ENCODE measurements at places on chromosomes 6 and 20.

GRCh38 chr6:41302638-41303037 is 16.2 kb upstream of the TREM1 start:
- no peak for DNase-seq

DNA sequence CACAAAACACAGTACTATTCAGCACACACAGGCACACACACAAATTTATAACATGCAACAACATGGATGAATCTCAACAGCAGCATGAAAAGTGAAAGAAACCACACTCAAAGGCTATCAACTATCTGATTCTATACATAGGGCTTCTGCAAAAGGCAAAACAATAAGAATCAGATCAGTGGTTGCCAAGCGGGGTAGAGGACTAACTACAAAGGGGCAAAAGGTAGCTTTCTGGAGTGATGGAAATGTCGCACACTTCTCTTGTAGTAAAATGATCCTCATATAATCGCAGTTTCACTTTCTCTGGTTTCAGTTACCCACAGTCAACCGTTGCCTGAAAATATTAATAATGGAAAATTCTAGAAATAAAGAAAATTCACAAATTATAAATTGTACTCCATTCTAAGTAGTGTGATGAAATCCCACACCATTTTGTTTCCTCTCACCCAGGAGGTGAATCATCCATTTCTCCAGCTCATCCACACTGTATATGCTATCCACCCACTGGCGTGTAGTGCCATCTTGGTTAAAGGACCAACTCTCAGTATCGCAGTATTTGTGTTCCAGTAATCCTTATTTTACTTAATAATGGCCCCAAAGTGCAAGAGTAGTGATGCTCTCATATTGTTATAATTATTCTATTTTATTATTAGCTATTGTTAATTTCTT is 12.8 kb upstream of the PLN start:
- DNase-seq = no peak

DNA sequence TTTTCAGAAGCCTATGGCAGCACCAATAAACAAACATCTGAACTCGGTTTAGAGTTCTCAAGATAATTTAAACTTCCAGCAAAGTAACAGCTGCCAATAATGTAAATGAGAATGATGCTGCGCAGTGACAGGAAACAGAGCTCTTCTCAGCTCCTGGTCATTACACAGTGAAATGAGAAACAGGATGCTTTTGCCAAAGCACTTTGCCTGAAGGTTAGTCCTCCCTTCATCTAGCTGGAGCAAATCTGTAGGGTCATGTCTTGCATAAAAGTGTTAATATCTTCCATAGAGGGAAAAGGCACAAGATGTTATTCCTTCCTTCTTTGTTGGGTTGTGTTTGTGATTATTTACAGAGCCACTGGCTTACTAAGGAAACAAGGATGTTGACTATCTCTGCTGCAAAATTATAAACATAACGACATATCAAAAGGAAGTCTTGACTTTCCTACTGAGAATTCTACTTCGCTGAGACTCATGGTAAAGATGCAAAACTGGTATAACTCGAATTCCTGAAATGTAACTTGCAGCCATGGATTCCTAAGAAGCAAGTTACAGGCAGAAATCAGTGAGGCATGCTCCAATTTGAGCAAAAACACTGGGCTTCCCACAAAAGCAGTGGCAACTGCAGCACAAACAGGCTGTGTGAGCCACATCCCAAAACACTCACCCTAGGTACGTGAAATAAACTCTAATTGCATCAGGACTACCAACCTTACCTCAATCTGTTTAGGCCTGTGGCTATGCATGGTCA is 102.5 kb upstream of the BEND6 start:
- DNase-seq = no peak

GRCh38 chr6:48068278-48069251 is 42.4 kb downstream of the PTCHD4 start:
- DNase-seq = peak; percentile 74

DNA sequence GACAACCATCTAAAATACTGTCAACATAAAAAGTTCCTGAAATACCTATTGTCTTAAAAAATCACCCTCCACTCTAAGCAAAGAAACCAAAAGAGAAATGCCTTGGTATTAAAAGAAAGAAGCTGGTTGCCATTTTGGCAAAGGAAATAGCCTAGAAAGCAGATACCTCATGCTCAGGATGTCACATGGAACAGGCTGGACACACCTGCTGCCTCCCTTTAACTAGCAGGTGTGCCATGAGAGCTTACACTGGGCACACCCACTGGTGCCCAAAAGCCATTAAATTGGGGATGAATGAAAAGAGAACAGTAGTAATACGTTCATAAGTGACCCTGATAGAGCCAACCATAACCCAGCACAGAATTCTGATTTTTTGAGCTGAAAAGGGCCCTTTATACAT is 1.5 kb downstream of the SLC23A2 start:
- DNase-seq = no peak

- DNase-seq = no peak
Measured at GRCh38 chr6:24897186-24897585, 38.6 kb downstream of the RIPOR2 start.

- DNase-seq = no peak
Measured at GRCh38 chr6:16721977-16722376, 39.3 kb downstream of the ATXN1 start.

- DNase-seq = no peak
Measured at GRCh38 chr6:105476978-105477377, 74.1 kb upstream of the PREP start.

- DNase-seq = no peak
Measured at GRCh38 chr6:39210450-39210849, 18.8 kb downstream of the KCNK5 start.

DNA sequence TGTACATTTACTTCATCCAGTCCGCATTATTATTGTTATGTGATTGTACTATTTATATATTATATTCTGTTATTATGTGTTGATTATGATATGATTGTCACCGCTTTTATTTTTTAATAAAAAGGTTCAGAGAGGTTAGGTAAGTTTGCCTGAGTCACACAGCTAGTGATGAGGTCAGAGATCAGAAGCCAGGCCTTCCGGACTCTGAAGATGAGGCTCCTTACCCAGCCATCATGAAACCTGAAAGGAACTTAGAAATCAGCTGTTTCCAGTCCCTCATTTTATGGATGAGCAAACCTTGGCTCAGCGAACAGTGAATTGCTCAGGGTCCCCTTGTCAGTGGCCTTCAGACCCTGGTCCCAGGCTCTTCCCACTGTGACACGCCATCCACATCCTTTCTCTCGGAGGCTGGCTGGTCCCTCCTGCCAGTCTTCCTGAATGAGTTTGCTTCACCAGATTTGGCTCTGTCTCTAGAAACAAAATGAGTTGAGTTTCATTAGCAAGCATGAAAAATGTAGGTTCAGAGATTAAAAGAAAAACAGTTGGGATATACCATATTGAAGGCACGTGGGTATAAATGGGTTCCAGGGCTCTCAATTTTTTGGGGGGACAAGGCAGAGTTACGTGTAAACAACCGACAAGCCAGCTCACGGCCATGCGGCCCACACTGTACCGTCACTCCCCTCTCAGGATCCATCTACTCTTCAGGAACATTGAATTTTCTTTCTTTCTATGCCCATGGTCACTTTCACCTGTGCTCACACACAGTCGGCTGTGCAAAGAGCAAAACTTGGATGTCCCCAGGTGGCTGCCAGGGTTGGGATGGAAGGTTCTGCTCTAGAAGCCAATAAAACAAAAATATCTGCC is 132.9 kb downstream of the ZDHHC14 start:
- no peak for DNase-seq
